Stimulated activated naive B cell treated with anti-CD40 and anti-IgM and Interleukin-4, amounts not matched to agents 10 μg/mL and 1 μg/mL and 100 μg/mL, for 72 hours (primary cell): ENCODE measurements at places on chromosomes 2 and 18.

DNA sequence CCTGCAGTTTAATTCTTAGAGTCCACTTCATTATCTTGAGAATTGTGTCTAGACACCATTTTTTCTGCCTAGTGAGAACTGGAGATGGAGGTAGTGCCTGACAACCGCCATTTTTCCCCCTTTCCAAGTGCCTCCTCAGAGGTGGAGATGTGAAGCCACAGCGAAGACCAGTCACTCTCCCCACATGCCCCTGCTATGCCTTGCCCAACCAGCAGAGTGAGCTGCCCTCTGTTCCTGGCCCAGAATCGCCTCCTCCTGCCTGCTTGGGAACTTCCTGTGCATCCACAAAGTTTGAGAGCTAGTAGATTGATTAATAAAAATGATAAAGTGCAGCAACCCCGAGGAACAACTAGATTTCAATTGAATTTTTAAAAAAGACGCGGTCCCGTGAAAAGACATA lies 123.3 kb downstream of the CLIP4 start:
- H3K27ac ChIP-seq = no peak overlapping the region
- no peak overlapping the region for H3K4me3 ChIP-seq
- H3K4me1 ChIP-seq = no peaks in the 10 kb centered on the region
- peaks cover 17% of the 10 kb centered on the region for H3K27me3 ChIP-seq
- no peaks in the 10 kb centered on the region for H3K36me3 ChIP-seq
- DNase-seq = no peak

GRCh38 chr2:151853070-151853758 lies 25.0 kb upstream of the ARL5A start:
- no peaks in the 10 kb centered on the region for H3K36me3 ChIP-seq
- H3K4me3 ChIP-seq = no peak overlapping the region
- DNase-seq = no peak
- no peaks in the 10 kb centered on the region for H3K4me1 ChIP-seq
- H3K27ac ChIP-seq = no peak overlapping the region
- no peaks in the 10 kb centered on the region for H3K27me3 ChIP-seq

GRCh38 chr2:175154661-175155082 lies 13.3 kb downstream of the ATF2 start:
- DNase-seq = no peak
- peaks cover 16% of the 10 kb centered on the region for H3K36me3 ChIP-seq

GRCh38 chr2:230234845-230235244 lies 9.3 kb downstream of the SP140 start:
- peaks cover 34% of the 10 kb centered on the region for H3K4me1 ChIP-seq
- H3K36me3 ChIP-seq = peaks cover 53% of the 10 kb centered on the region
- peak overlapping the region; percentile 91 for H3K27ac ChIP-seq
- peak; percentile 19 for DNase-seq
- H3K4me3 ChIP-seq = peak overlapping the region; percentile 74

- peaks cover 67% of the 10 kb centered on the region for H3K27me3 ChIP-seq
- peaks cover 1% of the 10 kb centered on the region for H3K36me3 ChIP-seq
- DNase-seq = no peak
- H3K27ac ChIP-seq = peak overlapping the region; percentile 88
Observed at GRCh38 chr2:176127774-176128072, 1.8 kb upstream of the HOXD8 start.

- peak overlapping the region; percentile 85 for H3K4me3 ChIP-seq
- DNase-seq = no peak
- peaks cover 42% of the 10 kb centered on the region for H3K4me1 ChIP-seq
- no peaks in the 10 kb centered on the region for H3K27me3 ChIP-seq
- H3K27ac ChIP-seq = peak overlapping the region; percentile 85
- H3K36me3 ChIP-seq = peaks cover 19% of the 10 kb centered on the region
Observed at GRCh38 chr2:85584857-85585780, 888 bp downstream of the VAMP5 start.

GRCh38 chr2:81073412-81073811 lies 768.9 kb upstream of the LRRTM1 start:
- H3K4me1 ChIP-seq = no peaks in the 10 kb centered on the region
- DNase-seq = no peak
- H3K36me3 ChIP-seq = no peaks in the 10 kb centered on the region
- H3K4me3 ChIP-seq = no peak overlapping the region
- H3K27ac ChIP-seq = no peak overlapping the region

DNA sequence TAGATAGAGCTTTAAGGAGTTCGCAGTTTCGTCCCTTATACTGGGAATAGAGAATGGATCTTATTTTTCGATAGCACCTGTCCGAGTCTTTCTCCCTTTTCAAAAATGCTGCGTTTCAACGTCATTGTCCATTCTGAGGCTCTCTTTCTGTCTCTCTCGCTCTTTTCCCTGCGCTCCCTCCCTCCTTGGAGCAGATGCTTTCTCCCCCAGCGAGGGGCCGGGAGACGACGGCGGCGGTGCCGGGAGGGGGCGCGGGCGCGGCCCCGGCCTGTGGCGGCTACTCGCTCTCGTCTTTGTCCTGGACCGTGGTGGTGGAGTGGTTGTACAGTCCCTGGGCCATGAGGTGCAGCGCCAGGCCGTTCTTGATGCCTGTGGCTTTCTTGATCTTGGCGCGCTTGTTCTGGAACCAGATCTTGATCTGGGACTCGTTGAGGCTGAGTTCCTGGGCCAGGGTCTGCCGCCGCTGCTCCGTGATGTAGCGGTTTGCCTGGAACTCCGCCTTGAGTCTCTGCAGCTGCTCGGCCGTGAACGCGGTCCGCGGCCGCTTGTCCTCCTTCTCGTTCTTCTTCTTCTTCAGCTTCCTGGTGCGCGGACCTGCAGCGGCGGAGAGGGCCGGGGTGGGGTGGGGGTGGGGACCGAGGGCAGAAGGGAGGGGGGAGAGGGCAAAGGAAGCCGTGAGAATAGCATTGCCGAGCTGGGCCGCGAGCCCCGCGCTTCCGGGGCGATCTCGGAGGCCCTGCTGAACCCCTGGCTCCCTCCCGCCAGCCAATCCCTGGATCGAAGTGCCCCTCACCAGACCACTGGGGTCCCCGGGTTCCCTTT lies 4.6 kb downstream of the EN1 start:
- peak overlapping the region; percentile 65 for H3K4me3 ChIP-seq
- H3K27me3 ChIP-seq = peaks cover 96% of the 10 kb centered on the region
- peak overlapping the region; percentile 31 for H3K27ac ChIP-seq
- peaks cover 44% of the 10 kb centered on the region for H3K4me1 ChIP-seq
- DNase-seq = no peak

DNA sequence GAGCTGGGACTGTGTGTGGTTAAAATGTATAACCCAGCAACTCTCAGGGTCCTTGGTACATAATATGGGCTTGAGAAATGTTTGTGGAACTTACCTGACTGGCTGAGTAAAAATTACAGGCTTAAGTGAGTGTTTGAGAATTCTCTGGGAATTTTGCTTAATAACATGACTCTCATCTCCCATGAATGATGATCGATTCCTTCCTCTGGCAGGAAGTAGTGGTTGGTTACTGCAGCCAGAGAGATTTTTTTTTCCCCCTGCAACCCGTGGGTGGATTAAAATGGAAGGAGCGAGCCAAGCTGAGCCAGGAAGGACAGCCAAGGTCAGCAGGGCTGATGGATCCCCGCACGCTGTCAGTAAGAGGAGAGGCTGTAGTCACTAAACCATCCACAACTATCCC lies 40.6 kb upstream of the RFX8 start:
- no peak for DNase-seq
- H3K4me3 ChIP-seq = no peak overlapping the region
- H3K27me3 ChIP-seq = peaks cover 9% of the 10 kb centered on the region
- H3K27ac ChIP-seq = no peak overlapping the region

GRCh38 chr2:121529439-121530211 lies 1.1 kb upstream of the RNU4ATAC start:
- no peak for DNase-seq
- H3K36me3 ChIP-seq = peaks cover 51% of the 10 kb centered on the region
- no peaks in the 10 kb centered on the region for H3K27me3 ChIP-seq
- peak overlapping the region; percentile 94 for H3K4me3 ChIP-seq

DNA sequence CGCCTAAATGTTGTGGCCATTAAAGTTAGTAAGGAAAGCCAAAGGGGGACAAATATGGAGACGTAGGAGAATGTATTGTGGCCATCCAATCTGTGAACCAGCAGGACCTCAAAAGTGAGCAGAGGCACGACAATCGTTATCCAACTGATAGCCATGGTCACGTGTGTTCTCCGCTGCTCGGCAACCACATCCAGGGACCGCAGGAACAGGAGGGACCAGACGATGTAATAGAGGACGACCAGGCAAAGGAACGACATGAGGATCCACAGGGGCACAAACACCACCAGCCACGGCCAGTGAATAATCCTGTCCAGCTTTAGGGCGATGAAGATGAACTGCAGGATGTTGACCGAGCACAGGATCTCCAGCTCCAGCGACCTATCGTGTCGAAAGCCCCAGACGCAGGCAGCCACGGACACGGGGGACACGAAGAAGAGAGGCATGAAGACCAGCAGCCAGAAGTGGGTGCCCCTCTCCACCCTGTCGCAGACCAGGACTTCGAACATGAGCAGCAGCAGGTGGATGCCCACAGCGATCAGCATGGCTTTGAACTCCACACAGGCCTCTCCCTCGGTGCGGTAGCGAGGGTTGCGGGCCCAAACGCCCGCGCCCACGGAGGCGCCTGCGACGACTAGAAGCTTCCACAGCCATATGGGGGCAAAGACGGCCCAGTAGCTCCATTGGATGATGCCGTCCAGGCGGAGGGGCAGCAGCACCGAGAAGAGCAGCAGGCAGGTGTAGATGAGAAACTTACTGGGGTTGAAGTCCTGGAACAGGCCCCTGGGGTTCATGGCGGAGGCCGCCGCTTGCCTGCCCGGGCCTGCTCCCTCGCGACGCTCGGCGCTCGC lies 790 bp downstream of the TMEM185B start:
- no peak for DNase-seq
- H3K36me3 ChIP-seq = peaks cover 35% of the 10 kb centered on the region
- peak overlapping the region; percentile 94 for H3K27ac ChIP-seq

DNA sequence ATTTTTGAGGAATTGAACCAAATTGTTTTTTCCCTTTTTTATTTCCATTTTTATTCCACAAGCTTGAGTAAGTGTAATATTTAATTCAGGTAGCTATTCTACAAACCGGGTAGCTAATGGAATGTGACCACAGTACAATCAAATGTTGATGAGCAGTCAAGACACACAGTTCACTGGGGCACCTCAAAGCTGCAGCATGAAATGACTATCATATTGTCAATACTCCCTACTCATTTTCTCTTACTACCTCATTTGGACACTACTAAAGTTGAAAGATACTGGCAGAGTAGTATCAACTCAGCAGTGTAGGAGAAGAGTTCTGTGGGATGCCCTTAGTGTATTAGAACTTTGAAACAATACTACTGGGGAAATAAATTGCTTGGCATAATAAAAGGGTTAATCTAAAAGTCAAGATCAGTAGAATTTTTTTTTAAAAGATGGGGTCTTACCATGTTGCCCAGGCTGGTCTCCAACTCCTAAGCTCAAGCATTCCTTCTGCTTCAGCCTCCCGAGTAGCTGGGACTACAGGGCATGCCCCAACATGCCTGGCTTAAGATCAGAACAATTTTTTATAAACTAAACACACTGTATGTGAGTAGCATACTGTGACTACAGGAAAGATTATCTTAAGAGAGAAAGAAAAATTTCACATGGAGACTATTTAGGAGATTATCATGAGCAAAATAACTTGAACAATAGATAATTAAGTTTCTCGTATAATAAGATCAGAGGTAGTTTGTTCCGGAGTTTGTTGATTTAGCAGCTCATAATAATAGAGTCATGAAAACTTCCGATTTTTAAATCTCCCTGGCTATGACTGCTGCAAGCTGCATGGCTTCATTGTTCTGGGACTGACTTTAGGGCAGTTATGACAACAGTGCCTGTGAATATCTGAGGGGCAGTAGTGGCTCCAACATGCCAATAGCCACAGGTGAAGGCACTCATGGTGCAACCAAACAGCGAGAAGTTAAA lies 43.7 kb downstream of the MYO3B start:
- no peaks in the 10 kb centered on the region for H3K4me1 ChIP-seq
- DNase-seq = no peak
- no peak overlapping the region for H3K4me3 ChIP-seq
- no peak overlapping the region for H3K27ac ChIP-seq
- no peaks in the 10 kb centered on the region for H3K36me3 ChIP-seq

- no peak overlapping the region for H3K27ac ChIP-seq
- DNase-seq = peak; percentile 17
- H3K4me1 ChIP-seq = peaks cover 7% of the 10 kb centered on the region
- H3K27me3 ChIP-seq = no peaks in the 10 kb centered on the region
Observed at GRCh38 chr2:157777427-157777826, 98.7 kb downstream of the ACVR1 start.

DNA sequence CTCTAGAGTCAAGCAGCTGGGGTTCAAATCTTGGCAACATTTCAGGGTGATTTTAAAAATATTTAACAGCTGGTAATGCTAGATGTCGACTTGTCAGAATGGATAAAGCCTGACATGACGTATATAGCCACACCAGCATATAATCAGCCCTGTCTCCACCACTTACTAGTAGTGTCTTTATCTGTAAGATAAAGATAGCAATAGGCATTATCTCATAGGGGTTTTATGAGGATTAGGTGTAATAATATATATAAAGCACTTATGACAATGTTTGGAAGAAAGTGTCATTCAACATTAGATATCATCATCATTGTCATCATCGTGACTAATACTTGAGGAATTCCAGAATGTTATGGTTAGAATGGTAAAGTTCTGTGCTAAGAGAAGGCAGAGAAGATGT lies 369.0 kb upstream of the CWC22 start:
- H3K4me1 ChIP-seq = no peaks in the 10 kb centered on the region
- no peak overlapping the region for H3K27ac ChIP-seq
- no peaks in the 10 kb centered on the region for H3K36me3 ChIP-seq

DNA sequence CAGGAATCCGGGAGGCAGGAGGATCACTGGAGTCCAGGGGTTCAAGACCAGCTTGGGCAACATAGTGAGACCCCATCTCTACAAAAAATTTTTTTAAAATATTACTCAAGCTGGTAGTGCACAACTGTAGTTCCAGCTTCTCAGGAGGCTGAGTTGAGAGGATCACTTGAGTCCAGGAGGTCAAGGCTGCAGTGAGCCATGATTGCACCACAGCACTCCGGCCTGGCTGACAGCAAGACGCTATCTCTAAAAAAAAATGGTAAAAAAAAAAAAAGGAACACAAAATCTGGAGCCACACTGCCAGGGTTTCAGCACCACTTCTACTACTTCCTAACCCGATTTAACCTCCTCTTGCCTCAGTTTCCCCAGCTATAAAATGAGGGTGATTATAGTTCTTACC lies 57.0 kb downstream of the STEAP3 start:
- H3K4me1 ChIP-seq = no peaks in the 10 kb centered on the region
- no peak overlapping the region for H3K27ac ChIP-seq
- no peak for DNase-seq
- no peak overlapping the region for H3K4me3 ChIP-seq
- no peaks in the 10 kb centered on the region for H3K27me3 ChIP-seq

- H3K4me3 ChIP-seq = no peak overlapping the region
- H3K4me1 ChIP-seq = peaks cover 13% of the 10 kb centered on the region
- H3K27me3 ChIP-seq = no peaks in the 10 kb centered on the region
- H3K36me3 ChIP-seq = no peaks in the 10 kb centered on the region
- no peak for DNase-seq
- no peak overlapping the region for H3K27ac ChIP-seq
Observed at GRCh38 chr2:218033208-218033589, 30.4 kb upstream of the TNS1 start.

DNA sequence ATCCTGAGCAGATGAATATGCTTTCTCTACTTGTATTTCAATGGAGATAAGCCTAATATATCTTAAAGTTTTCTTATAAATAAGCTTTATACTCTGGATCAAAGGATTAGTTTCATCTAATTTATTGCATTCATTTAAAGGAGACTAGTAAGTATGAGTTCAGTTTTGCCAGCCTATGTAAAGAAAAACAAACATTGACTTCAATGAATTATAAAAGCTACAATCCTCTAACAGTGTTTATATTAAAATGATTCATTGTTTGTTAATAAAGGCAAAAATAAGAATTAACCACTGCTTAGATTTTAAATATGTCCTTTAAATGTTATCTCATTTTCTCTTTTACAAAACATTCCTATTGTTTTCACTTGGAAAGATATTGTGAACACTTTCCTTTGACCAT lies 566.0 kb downstream of the EPHA4 start:
- H3K4me3 ChIP-seq = no peak overlapping the region
- peaks cover 5% of the 10 kb centered on the region for H3K27me3 ChIP-seq
- DNase-seq = no peak
- no peaks in the 10 kb centered on the region for H3K4me1 ChIP-seq
- H3K27ac ChIP-seq = no peak overlapping the region
